Esophagus muscularis mucosa (tissue), 4 donors: ENCODE measurements at places on chromosomes 7 and 10. TPM values are rescaled to one million over a fixed set of nuclear protein-coding genes. Genes with fewer than 3 reads are reported as not detected.

The PTPRE gene
- total RNA-seq: 16.9 TPM

The YWHAG gene
- 91.6 TPM for total RNA-seq

The FXYD4 gene
- total RNA-seq: not detected

The ELFN1 gene
- total RNA-seq: 3.3 TPM

The DNAJC12 gene
- 6.0 TPM for total RNA-seq

The NEURL1 gene
- 0.50 TPM for total RNA-seq

The GCK gene
- 1.2 TPM for total RNA-seq

The SLC16A12 gene
- 2.2 TPM for total RNA-seq

The ITGB8 gene
- total RNA-seq: 19.5 TPM

The MAP3K8 gene
- 18.7 TPM for total RNA-seq

The AKR1D1 gene
- not detected for total RNA-seq

The EMX2 gene
- total RNA-seq: not detected

DNA sequence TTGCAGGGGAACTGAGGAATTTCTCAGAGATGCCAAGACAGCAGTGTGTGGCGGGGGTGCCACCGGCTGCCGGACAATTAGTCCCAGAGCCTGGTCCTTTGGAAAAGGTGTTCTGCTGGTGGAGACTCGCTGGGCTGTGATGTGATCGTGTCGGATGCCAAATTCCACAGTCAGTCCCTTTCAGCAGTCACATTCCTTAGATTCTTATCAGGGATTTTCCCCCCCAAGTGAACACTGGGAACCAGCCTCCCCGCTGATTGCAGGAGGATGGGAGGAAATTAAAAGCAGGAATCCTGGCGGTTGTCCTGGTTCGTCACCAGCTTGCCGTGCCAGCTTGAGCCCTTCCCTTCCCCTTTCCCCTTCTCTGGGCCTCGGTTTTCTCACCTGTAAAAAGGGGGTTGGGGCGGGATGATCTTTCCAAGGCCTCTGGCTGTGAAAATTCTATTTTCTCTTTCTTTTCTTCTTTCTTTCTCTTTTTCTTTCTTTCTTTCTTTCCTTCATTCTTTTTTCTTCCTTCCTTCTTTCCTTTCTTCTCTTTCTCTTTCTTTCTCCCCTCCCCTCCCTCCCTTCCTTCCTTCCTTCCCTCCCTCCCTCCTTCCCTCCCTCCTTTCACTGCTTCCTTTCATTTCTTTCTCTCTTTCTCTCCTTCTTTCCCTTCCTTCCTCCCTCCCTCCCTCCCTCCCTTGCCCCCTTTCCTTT, 39.6 kb downstream of the COL26A1 start:
- H3K4me3 ChIP-seq: no peak overlapping the region
- no peak for DNase-seq
- H3K27ac ChIP-seq: no peak overlapping the region
- no peaks in the 10 kb centered on the region for H3K27me3 ChIP-seq
- H3K4me1 ChIP-seq: peaks cover 8% of the 10 kb centered on the region

DNA sequence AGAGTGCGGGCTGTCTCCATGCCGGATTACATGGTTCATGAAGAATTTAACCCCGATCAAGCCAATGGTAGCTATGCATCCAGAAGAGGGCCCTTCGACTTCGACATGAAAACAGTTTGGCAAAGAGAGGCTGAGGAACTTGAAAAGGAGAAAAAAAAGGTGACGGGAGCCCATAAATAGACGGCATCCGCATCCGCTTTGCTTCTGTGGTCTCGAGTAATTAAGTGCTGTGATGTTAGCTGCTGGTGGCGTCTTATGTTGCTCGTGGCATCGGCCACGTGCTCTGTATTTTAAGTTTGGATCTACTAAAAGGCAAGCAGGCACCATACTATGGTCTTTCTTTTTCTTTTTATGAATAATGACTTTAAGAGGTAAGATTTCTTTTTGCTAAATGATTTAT, 11.1 kb downstream of the C7orf57 start:
- H3K36me3 ChIP-seq: no peaks in the 10 kb centered on the region
- no peak for DNase-seq

DNA sequence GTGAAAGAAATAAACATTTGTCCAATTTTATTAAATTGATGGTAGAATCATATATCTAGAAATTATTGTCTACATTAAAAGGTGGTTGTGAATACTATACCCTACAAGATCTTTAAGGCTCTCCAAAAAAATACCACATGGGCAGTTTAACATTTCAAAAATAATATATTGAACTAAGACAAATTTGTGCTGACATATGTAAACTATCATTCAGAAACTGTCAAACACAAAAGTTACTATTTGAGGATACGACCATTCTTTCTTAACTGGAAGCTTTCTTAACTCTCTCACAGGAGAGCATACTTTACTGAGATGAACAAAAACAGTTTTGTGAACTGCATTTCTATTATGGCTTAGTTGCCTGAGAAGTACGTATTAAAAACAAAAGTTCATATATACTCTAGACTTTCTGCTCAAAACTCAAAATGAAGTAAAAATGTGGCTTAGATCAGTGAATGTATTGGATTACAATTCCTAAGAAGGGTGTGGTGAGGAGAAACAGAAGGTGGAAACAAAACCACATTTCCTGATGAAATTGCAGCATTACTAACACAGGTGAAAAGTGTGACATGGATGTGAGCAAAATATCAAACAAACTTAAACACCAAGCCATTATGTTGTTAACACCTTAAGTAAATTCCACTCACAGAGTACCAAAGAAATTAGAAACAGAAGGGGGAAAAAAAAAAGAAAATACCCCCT, 138.5 kb downstream of the SEMA3A start:
- DNase-seq: no peak
- H3K4me1 ChIP-seq: peaks cover 12% of the 10 kb centered on the region
- H3K27ac ChIP-seq: no peak overlapping the region
- no peak overlapping the region for H3K4me3 ChIP-seq
- H3K27me3 ChIP-seq: no peaks in the 10 kb centered on the region
- no peaks in the 10 kb centered on the region for H3K36me3 ChIP-seq

DNA sequence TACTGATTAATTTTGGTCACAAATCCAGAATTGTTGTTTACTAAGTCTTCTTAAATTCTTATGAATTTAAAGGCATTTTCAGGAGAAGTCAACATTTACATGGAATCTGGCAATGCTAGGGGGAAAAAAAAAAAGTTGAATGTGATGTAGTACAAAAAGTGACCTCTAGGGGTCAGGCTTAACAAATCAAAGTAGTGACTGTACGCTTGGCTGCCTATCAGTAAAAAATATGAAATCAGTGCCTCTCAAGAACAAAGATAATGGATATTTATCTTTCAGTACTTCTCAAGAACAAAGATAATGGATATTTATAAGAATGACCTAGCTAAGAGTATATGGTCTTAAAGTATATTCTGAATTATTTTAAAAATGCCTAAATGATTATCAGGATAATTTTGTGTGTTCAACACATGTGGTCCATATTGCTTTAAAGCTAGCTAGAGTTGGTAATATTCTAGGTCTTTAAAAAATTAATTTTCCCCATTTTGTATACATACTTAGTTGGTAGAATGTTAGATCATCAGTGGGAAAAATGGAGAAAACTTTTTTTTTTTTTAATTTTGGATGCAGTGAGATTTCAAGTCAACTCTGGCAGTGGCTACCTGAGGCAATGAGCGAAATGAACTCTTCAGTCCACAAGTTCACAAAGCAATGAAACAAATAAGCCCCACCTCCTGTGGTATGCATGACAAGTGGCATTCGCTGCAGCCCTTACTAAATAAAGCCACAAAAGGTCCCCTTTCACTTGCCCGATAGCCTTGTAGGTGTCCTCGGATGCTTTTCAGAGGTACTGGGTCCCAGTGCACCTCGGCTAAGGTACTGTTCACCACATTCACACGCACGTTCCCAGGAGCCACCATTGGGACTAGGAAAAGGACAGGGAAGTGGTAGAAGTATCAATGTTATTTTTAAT, 51.2 kb upstream of the LAMB4 start:
- no peak overlapping the region for H3K4me3 ChIP-seq
- H3K27me3 ChIP-seq: no peaks in the 10 kb centered on the region
- H3K27ac ChIP-seq: no peak overlapping the region
- H3K36me3 ChIP-seq: no peaks in the 10 kb centered on the region

DNA sequence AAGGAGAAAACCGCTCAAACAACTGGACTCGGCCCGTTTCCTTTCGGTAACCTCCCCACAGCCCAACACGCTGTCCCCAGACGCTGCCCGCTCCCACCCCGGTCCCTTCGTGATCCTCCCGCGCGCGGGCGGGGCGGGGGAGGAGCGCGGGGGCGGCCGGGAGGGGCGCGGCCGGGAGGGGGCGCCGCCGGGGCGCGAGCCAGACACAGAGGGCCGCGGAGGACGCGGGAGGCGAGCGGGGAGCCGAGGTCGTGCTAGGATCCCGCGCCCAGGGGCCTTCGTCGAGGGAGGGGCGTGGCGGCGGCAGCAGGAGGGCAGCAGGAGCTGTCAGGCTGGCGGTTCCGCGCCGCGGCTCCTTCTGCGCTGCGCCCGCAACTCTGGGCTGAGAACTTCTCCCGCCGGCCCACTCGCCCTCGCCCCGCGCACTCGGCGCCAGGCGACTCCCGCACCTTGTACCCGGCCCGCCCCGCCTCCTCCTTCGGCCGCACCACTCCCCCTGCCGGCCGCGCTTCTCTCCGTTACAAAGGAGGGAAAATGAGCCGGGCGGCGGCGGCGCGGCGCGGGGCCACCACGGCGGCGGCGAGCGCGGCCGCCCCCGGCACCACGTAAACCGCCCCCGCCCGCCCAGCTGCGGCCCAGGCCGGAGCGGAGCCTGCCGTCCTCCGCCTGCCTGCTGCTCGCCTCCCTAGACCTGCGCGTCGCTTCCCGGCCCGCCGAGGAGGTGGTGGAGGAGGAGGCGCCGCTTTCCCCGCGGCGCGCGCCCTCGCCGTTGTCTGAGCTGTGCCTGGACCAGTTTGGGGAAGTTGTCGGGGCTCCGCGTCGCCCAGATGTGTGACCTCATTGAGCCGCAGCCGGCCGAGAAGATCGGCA, at the start of gene CDK14:
Gene CDK14 (plus strand): TSS at position 521 of the 870 bp plus-strand sequence. CDS start 307 bp downstream, at position 828.
- H3K4me3 ChIP-seq: peak within 1 kb of the TSS; percentile 82
- H3K36me3 ChIP-seq: no peaks in the 10 kb centered on the region
- DNase-seq: no peak
- H3K27me3 ChIP-seq: no peaks in the 10 kb centered on the region
- peaks cover 31% of the 10 kb centered on the region for H3K4me1 ChIP-seq
- H3K27ac ChIP-seq: peak within 1 kb of the TSS; percentile 87

DNA sequence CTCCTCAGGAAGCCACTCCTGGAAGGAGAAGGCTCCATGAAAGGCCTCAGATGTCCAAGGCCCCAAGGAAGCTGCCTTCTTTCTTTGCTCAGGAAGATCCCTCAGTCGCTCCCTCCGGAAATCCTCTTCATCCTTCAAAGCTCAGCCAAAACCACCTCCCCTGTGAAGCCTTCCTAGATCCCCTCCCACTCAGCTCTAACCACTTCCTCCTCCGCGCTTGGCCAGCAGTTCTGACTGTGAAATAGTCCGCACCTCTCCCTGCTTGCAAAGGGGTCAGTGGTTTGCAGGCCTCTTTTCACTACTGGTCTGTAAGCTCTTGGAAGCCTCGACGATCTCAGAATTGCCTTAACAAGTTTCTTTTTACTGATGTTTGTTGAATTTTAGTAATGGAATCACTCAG, 23.9 kb downstream of the PYROXD2 start:
- no peak overlapping the region for H3K27ac ChIP-seq
- no peak for DNase-seq
- H3K27me3 ChIP-seq: no peaks in the 10 kb centered on the region
- no peak overlapping the region for H3K4me3 ChIP-seq
- H3K4me1 ChIP-seq: peaks cover 11% of the 10 kb centered on the region

DNA sequence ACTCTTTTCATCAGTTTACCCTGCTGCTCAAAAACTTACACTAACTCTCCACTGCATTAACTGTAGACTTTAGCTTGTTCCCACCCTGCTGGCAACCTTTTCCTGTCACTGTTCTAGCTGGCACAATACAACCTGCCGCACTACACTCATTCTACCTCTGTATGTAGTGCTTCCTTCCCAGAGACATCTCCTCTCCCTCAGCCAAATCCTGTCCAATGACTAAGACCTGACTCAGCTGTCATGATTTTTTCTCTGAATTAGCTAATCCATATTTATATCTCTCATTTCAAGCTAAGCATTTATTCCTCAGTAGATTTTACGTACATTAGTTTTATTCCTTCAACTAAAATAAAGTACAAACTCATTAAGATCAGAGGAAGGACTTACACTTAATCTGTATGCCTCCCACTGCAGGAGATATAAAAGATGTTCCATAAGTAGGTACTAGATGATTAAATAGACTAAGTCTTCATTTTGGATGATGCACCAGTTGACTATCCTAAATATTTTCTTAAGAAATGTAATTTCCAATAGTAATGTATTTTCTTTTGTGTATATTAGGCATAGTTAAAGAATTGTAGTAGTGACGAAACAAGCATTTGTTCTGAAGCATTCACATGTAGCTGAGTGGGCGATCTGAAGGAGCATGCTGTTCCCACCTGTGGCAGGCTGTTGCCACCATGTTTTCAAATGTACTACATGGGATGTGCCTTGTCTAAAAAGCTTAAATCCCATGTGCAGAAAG, 189.1 kb downstream of the SKAP2 start:
- H3K27ac ChIP-seq: no peak overlapping the region
- no peaks in the 10 kb centered on the region for H3K4me1 ChIP-seq
- no peak overlapping the region for H3K4me3 ChIP-seq

GRCh38 chr7:17297243-17297642, 1.2 kb upstream of the AHR start:
- no peak for DNase-seq
- peak overlapping the region; percentile 97 for H3K27ac ChIP-seq
- H3K4me1 ChIP-seq: peaks cover 17% of the 10 kb centered on the region
- no peaks in the 10 kb centered on the region for H3K27me3 ChIP-seq
- H3K4me3 ChIP-seq: peak overlapping the region; percentile 98

DNA sequence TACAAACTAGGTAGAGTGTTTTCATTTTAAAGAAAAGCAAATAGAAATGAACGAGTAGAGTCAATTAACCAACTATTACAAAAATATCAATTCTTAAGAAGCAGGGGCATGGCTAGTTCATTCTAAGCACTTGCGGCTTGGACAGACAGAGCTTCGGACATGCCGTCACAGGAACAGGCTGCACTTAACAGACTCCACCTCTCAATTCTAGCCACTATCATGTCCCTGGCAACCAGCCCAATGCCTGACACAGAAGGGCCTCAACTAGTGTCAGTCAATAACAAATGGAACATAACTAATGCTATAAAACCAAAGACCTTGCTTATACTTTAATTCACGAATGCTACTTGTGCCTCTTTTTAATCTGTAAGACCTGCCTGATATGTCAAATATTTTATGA, 74.4 kb downstream of the TPK1 start:
- no peak for DNase-seq
- no peaks in the 10 kb centered on the region for H3K36me3 ChIP-seq
- no peak overlapping the region for H3K27ac ChIP-seq
- no peaks in the 10 kb centered on the region for H3K4me1 ChIP-seq
- no peak overlapping the region for H3K4me3 ChIP-seq

- H3K27ac ChIP-seq: no peak overlapping the region
- no peak overlapping the region for H3K4me3 ChIP-seq
- no peaks in the 10 kb centered on the region for H3K4me1 ChIP-seq
- H3K36me3 ChIP-seq: no peaks in the 10 kb centered on the region
- peaks cover 14% of the 10 kb centered on the region for H3K27me3 ChIP-seq
Observed at GRCh38 chr7:157032644-157033482, 22.4 kb upstream of the MNX1 start.
